Activated CD8-positive, alpha-beta memory T cell treated with anti-CD3 and anti-CD28 coated beads for 4 hours (primary cell): ENCODE measurements at places on chromosomes 12 and 14.

- DNase-seq = no peak
Measured at GRCh38 chr12:20616093-20616492, 79.0 kb upstream of the SLCO1C1 start.

- DNase-seq = no peak
Measured at GRCh38 chr14:59133709-59134108, 54.8 kb upstream of the DAAM1 start.

GRCh38 chr12:52581066-52581465 is 7.4 kb upstream of the KRT74 start:
- DNase-seq = no peak

DNA sequence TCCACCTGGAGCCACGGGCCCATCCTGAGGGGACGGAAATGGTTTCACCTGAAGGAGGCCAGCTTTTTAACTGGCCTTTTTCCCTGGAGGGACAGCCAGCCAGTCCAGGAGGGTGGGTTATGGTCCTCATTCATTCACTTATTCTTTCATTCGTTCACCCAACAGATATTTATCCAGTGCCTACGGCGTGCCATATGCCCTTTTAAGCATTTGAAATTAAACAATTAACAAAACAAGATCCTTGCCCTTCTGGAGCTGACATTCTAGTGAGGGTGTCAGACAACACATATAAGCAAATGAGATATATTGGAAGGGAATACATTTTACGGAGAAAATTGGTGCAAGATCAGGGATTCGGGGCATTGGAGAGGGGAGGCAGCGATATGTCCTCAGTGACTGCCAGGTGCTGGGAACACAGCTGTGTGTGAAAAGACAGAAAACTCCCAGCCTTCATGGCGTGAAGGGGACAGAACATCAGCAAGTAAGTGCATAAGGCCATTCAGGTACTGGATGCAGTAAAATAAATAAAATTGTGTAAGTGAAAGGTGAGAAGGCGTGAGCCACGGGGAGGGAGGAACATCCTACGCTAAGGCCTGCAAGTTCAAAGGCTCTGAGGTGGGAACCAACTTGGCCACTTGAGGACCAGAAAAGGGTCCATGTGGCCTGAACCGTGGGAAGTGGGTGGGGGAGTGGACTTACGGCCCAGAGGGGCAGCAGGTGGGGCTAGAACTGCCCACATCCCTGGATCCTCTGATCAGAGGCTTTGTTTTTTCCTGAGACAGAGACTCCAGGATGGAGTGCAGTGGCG is 684 bp upstream of the ABCB9 start:
- DNase-seq = no peak

GRCh38 chr12:95201056-95201670 is 16.1 kb downstream of the FGD6 start:
- no peak for DNase-seq

DNA sequence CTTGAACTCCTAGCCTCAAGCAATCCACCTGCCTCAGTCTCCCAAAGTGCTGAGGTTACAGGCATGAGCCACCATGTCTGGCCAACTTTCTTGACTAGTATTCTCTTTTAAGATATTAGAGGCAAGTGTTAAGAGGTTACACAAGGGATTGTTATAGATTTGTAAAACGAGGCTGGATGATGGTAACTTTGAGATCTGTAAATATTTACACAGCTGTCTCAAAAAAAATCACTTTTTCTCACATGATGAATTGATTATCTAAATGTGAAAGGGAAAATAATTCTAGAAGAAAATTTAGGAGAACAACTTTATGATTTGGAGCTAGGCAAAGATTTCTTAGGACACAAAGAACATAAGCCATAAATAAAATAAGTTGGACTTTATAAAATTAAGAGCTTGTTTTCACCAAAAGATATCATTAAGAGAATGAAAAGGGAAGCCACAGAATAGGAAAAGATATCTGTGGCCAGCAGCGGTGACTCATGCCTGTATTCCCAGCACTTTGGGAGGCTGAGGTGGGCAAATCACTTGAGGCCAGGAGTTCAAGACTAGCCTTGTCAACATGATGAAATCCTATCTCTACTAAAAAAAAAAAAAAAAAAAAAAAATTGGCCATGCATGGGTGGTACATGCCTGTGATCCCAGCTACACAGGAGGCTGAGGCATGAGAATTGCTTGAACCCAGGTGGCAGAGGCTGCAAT is 77.4 kb downstream of the BBS10 start:
- DNase-seq = no peak

DNA sequence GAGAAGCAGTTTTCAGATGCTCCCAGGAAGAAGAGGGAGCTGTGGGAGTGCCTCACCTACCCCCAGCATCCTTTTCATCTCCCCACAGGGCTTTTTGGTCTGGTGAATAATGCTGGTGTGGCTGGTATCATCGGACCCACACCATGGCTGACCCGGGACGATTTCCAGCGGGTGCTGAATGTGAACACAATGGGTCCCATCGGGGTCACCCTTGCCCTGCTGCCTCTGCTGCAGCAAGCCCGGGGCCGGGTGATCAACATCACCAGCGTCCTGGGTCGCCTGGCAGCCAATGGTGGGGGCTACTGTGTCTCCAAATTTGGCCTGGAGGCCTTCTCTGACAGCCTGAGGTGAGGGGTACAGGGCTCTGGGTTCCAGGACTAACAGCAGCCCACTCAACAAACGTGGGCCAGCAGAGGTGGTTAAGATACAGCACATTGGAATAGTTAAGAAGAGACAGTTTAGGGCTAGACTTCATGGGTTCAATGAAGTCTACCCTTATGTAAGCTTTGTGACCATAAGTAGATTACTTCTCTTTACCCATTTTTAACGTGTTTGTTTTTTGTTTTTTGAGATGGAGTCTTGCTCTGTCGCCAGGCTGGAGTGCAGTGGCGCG is 1.5 kb downstream of the RDH5 start:
- no peak for DNase-seq

DNA sequence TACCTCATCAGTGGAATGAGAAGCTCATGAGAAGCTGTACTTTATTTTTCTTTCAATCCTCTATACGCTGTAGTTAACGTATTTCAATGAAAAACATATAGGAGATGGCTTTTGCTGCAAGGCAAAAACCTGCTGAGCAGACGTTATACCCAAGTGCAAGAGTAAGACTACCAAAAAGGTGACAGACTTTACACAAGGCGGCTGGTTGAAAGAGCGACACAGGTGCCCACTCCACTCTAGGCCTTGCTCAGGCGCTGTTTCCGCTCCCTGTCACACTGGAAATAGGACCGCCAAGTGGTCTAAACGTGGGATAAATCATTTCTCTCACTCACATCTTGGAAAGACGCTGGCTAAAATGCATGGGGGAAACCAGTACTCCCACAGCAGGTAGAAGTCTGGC is 54.5 kb downstream of the PPP2R5C start:
- DNase-seq = no peak

GRCh38 chr12:26668230-26668629 is 164.8 kb downstream of the ITPR2 start:
- DNase-seq = no peak

- DNase-seq = no peak
Measured at GRCh38 chr12:5817246-5817645, 127.8 kb downstream of the ANO2 start.

GRCh38 chr12:46386877-46387629 is 14.5 kb upstream of the SLC38A2 start:
- no peak for DNase-seq

- no peak for DNase-seq
Measured at GRCh38 chr12:21538061-21538653, 12.1 kb downstream of the SPX start.

GRCh38 chr12:4140581-4141301 is 132.8 kb upstream of the CCND2 start:
- DNase-seq = no peak

DNA sequence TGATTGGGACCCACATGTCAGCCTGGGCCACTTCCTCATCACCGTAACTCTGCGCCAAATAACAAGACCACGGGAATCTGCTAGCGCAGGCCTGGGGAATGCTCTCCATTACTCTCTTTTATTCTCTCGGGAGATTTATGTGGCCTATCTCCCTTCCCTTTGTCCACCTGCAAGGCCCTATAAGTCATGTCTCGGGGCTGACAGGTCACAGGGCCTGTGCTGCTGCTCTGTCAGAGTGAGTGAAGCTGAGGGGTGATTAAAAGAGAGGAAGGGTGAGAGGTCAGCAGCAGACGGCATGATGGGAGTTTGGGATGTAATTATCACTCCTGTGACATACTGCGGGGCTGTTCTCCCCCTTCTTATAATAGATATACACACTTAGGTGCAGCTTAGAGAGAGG is 26.2 kb upstream of the GPATCH2L start:
- DNase-seq = no peak

GRCh38 chr12:125382926-125383325 is 317.7 kb downstream of the AACS start:
- no peak for DNase-seq

DNA sequence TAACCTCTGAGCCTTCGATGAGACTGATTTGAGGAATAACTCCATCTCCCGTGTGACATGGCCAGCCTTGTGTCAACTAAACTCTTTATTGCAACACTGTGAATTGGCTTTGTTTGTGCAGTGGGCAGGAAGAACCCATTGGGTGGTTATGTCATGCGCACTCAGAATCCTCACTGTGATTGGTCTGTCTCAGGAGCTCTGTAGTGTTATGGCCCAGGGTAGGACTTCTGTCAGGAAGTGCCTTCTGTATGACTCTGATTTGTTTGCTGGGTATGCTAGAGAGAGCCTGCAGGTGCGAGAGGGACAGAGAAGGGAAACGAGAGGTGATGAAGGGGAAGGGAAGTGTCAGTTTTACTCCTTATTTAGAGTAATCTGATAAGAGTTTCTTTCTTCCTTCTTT is 71.5 kb upstream of the DCD start:
- DNase-seq = no peak

- no peak for DNase-seq
Measured at GRCh38 chr12:93753838-93754429, 76.8 kb downstream of the CRADD start.

DNA sequence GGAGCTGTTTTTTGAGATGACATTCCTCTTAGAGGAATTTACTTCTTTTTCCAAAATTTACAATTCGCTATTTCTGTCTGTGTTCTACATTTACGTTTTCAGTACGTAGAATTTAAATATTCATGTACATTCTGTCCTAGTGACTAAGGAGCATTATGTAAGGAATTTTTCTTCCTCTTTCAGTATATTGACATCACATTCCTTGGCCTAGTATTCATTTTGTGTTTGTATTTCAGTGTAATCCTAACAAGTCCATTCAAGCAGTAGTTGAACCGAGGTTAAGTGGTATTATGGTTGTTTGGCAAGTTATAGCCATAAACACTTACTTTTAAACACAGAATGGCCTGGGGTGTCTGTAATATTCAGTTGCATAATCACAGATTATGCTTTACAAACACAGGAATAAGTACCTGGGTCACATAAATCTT is 465.2 kb downstream of the PCNX1 start:
- DNase-seq = no peak

DNA sequence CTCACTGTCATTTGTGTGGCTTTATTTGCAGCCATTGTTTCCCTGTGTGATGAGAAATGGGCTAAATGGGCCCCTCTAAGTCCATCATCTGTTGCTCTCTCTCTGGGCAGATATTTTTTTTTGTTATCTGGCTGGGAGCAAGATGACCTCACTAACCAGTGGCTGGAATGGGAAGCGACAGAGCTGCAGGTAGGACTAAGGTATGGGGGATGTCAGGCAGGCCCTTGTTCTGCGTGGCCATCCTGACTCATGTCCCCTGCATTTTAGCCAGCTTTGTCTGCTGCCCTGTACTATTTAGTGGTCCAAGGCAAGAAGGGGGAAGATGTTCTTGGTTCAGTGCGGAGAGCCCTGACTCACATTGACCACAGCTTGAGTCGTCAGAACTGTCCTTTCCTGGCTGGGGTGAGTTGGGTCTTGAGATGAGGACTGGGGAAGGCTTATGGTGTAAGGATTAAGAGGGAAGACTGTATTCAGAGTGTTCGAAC is 1.3 kb downstream of the MARS1 start:
- no peak for DNase-seq

DNA sequence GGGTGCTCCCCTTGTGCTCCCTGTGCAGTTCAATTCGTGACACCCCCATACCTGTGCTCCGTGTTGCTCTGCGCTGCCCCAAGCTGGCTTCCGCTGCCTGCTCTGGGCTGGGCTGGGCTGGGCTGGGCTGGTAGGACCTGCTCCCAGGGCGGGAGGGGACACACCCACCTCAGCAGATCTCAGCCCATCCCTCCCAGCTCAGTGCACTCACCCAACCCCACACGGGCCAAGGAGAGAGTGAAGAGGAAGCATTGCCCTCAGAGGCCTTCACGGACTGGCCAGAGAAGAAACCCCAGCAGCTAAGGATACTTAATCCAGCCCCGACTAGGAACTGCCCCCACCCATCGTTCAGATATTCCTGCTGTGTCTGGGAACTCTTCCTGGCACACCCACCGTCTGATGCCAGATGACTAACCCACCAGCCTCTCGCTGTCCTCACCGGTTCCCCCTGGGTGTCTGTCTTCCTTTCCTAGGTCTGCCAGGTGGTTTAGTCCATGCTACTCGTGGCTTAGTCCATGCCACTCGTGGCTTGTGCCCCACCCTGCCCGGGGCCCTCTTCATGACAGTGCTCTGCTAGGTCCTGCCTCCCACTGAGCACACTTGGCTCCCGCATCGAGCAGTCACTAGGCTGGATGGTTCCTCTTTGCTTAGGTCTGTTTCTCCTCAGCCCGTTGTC is at the start of gene LPAR5:
LPAR5 (minus strand) TSS at position 104 of the 676 bp plus-strand sequence. CDS start 14,711 bp downstream, outside the sequence.
- DNase-seq = no peak

DNA sequence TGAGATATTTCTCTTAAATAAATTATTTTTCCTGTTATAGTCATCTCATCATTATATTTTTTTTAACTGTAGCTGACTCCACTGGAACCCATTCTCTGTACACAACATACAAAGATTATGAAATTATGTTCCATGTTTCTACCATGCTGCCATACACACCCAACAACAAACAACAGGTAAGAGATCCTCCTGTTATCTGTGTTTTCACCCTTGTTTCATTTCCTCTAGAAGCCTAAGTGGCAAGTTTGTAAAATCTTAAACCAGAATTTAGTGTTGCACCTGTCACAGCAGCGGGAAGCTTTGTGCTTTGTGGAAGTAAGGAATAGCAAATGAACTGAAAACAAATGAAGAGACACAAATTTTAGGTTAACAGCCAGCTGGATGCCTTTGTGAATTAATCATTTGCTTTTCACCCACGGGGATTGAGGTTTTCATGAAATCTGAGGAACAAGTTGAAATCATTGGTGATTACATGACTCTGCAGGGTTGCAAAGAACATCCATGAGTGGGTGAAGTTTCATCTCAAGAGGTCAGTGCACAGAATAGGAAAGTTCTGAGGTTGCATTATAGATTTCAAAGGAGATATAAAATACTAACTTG is 273.9 kb upstream of the RGS6 start:
- DNase-seq = no peak

- DNase-seq = peak; percentile 22
Measured at GRCh38 chr14:75906680-75907280, 75.0 kb downstream of the TGFB3 start.

GRCh38 chr14:102094101-102094500 is 7.3 kb upstream of the HSP90AA1 start:
- DNase-seq = no peak

- no peak for DNase-seq
Measured at GRCh38 chr12:56628671-56629458, 1.3 kb downstream of the BAZ2A start.

- DNase-seq = no peak
Measured at GRCh38 chr12:52832985-52833905, 866 bp downstream of the KRT79 start.
